ENCODE measurements at places on chromosomes 13 and 19. TPM values are rescaled to one million over a fixed set of nuclear protein-coding genes. Genes with fewer than 3 reads are reported as not detected.

- no peak overlapping the region for H3K4me3 ChIP-seq
- no peaks in the 10 kb centered on the region for H3K4me1 ChIP-seq
- no peaks in the 10 kb centered on the region for H3K36me3 ChIP-seq
- no peaks in the 10 kb centered on the region for H3K27me3 ChIP-seq
Observed at GRCh38 chr13:65966991-65967451, 1263.1 kb downstream of the PCDH9 start.

GRCh38 chr19:44820648-44821609 lies 12.0 kb downstream of the BCAM start:
- no peak overlapping the region for H3K4me3 ChIP-seq
- DNase-seq, result no peak
- no peaks in the 10 kb centered on the region for H3K4me1 ChIP-seq
- H3K27ac ChIP-seq, result no peak overlapping the region
- no peaks in the 10 kb centered on the region for H3K36me3 ChIP-seq

DNA sequence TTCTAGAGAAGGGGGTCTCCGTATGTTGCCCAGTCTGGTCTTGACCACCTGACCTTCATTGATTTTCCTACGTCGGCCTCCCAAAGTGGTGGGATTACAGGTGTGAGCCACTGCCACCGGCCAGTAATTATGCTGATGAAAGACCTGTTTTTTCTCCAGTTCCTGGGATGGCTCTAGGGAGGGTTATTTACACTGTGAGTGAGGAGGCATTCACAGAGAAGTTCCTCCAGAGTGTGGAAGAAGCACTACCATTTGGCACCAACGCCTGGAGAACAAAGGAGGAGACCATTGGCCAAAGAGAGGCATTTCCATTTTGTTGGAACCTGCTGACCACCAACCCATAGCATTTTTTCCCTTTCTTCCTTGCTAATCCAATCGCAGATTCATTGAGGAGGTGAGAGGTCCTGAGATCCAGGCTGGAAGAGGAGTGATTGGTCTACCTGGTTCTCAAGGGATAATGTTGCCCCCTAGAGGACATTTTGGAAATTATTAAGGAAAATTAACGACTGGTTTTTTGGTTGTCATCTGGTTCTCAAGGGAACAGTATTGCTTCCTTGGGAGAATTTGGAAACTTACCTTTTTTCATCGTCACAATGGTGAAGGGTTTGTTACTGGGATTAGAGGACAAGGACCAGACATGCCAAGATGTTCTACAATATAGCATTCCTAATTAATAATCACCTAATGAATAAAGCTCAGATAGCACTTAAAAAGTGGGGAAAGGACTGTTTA lies 5.5 kb upstream of the SAE1 start:
- no peak overlapping the region for H3K4me3 ChIP-seq
- H3K36me3 ChIP-seq, result no peaks in the 10 kb centered on the region
- no peaks in the 10 kb centered on the region for H3K27me3 ChIP-seq

CFAP97D2 gene
- not detected for total RNA-seq

RASIP1 gene
- 0.26 TPM for total RNA-seq

ZNF93 gene
- total RNA-seq, result 12.8 TPM
